ENCODE measurements at places on chromosomes 7 and 10.

DNA sequence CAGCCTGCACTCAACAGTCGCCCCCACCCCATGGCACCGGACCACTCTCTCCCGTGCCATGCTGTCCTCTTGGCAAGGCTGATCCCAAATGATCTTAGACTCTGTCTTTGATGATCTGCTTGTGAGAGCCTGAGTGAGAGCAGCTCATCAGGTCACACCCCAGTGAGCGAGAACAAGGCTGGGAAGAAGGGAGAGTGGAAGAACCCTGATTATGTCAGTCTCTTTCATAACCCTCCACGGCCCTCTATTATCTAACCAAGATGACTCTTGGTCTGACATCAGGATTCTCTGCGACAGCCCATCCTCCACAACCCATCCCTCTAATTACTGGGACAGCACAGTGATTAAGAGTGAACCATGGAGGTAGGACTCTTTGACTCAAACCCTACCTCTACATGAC lies 53.1 kb upstream of the C7orf33 start:
- no peak for DNase-seq

DNA sequence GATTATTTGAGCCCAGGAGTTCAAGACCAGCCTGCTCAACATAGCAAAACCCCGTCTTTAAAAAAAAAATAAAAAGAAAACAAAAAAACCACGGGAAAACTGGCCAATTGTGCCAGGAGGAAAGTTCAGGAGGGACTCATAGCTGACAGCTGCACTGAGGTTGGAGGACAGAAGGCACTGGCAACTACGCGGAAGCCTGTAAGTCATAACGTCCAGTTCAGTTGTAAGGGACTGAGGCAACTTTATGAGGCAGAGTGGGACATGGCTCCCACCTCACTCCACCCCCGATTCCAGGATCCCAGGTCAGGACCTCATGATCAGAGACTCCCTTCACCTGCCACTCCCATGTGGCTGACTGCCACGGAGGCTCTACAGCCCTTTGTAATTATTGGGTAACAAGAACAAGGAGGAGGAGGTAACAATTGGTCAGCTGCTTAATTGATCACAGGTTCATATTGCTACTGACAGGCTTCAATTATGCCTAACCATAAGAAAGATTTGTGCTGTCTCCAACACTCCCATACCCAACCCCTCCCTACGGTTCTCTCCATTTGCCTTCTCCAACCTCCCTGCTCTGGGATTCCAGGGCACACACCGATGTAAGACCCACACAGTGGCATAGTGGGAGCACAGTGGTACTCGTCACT lies 1.9 kb upstream of the CCL24 start:
- no peak for DNase-seq

DNA sequence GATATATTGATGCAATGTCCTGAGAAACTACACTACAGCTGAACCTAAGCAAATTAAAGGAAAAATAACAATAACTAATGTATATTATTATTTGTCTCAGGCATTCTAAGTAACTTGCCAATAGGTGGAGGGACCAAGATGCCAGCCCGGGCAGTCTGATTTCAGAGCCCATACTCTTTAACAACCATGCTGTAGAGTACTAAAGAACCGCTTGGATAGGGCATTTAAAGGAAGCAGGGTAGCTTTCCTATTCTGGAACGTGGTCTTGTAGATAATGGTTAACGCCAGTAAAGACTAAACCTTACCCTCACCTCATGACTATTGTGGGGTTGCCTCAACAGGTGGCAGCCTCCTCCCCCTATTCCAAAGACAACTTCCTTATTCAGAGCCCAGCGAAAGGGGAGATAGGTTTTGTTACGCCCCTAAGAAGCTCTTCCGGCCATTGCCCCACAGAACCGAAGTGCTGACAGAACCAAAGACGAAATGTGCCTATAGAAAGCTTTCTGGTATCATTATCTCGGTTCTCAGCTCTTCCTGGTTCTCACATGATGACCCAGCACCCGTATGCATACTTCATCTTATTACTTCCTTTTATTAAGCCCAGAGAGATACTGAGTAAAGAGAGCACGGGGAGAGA lies 707 bp upstream of the C1GALT1 start:
- DNase-seq = no peak

DNA sequence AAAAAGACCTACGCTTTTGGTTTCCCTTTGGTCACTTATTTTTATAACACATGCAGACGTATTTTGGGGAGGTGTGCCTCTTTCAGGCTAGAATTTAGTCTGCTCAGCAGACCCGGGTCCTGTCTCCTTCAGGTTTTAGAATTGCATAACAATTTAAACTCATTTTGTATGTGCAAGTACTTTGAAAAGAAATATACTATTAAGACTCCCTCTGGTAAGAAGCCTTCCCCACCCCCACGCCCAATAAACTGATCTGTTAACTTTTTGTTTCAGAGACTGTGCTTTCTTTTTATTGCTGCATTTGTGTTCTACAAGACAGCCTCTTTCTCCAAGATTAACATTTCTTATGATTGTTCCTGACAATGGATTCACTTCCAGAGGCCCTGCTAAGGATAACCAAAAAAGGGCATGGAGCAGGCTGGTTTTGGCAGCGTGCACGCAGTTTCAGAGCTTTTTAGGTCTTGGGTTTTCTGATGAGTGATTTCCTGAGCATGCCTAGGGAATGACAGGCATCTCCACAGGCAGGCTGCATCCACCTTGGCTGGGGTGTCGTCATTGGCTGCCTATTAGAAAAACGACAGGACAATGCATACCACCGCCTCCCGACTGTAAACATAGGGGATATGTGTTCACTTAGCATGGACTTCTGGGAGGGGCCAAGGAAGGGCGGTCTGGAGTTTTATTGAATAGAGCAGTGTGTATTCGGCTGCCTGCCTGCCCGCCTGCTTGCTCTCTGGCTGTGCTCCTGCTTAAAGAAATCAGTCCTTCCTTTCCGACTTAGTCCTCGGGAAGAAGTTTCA lies at the start of gene CALD1:
Gene CALD1 (plus strand): TSS at position 694 of the 800 bp plus-strand sequence. CDS start 88,100 bp downstream, outside the sequence.
- no peak for DNase-seq

DNA sequence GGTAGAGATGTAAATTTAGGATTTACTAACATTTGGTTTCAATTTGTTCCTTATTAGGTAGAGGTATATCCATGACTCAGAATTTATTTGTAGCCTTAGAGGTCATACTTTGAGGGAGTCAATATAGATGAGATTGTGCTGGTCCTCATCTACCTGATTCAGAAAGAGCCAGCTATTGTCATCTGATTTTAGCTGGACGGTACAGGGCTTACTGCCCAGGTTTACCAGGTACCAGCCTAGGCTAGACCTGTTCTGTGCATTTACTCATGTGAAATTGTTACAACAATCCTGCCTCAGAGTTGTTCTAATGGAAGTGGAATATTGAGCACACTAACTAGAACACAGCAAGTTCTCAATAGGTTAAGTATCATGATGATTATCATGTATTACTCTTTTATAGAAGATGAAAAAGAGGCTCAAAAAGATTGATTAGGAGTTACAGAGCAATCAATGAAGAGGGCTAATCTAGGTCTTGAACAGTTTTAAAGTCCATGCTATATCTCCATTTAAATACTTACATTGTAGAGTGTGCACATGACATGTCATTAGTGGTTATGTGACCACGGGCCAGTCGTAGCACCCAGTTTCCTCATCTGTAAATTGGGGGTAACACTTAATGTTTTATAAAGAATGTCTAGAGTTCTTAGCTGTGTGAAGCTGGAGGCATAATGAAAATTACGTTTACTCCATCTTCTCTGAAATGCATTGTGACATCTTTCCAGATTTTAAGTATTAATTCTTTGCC lies 42.1 kb downstream of the TRIM24 start:
- DNase-seq = no peak

DNA sequence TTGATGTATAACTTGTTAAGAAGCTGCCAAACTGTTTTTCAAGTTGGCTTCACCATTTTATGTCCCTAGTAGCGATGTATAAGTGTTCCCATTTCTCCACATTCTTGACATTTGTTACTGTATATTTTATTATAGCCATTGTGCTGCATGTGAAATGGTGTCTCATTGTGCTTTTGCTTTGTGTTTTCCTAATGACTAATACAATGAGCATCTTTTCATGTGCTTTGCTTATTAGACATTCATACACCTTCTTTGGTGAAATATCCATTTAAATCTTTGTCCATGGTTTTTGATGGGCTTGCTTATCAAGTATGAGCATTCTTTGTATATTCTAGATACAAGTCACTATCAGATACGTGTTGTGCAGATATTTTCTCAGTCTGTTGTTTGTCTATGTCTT lies 203.0 kb downstream of the CCSER2 start:
- no peak for DNase-seq

All from substantia nigra (tissue), 51 donors.